ENCODE measurements at places on chromosomes 5 and 9.

GRCh38 chr9:135701959-135702721, at the start of gene KCNT1:
Gene KCNT1, plus strand, starts transcription at chr9:135702185. Its CDS starts 74 bp downstream, at chr9:135702259.
- peak; percentile 56 for DNase-seq

DNA sequence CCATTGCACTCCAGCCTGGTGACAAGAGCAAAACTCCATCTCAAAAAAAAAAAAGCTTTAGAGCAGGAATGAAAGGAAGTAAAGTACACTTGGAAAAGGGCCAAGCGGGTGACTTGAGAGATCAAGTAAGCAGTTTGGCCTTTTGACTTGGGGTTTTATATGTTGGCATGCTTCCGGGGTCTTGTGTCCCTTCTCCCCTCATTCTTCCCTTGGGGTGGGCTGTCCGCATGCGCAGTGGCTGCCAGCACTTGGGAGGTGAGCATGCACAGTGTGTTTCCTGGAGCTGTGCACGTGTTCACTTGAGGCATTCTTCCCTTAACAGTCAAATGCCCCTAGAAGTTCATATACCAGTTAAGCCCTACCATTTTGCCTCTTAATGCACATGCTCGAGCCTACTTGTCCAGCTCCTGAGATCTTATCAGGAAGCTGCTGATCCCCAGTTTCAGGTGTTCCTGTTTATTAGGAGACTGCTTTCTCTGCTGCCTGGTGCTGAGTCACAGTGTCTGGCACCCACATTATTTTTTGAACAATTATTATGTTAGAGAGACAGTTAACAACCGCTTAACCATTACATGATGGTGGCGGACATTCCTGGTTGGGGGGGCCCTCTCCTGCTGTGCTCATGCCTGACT, 32.6 kb upstream of the PRRC2B start:
- DNase-seq = peak; percentile 18

DNA sequence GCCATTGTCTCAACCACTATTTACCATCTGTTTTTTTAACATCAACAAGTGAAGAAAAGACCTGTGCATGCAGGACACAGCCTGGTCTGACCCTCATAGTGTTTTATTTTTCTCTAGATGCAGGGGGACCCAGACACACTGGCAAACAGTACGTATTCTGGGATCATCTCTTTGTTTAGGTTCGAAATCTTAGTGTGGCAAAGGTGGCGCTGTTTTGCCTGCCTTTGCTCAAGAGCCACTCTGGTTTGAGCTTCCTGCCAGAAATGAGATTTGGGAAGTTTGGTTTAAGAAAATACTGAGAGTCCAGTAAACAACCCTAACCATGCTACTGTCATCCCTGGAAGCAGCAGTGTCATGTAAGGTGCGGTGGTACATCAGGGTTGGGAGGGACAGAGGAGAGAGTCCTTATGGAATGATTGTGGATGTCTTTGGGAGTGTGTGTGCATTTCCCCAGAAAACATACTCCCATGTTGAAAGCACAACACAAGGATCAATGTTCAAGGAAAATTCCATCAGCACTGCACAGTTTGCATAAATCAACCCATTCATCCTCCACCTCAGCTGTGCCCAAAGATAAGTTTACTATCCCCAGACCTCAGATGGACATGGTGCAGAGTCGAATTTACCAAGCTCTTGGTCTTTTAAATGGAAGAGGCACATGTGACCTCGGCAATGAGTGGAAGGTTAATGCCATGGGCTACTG, 34.0 kb upstream of the FLT4 start:
- DNase-seq = no peak

DNA sequence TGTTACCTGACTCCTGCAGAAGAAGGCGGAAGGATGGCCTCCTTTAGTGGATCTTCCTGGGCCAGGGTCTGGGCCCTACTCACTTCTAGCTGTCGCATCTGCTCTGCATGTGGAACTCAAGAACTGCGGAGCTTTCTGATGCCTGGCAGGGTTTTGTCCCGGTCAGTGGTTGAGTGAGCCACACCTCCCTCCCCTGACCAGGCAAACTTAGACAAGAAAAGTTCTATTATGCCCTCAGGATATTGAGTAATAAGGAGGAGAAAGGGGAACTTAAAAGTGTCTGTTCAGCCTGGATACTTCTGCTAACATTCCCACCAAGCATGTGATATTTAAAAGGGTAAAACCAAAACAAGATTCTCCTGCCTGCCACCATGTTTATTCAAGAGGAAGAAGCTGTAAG, at the start of gene FYB1:
Gene FYB1, minus strand, starts transcription at position 127 of the 400 bp plus-strand sequence. CDS start 16,603 bp downstream, outside the sequence.
- DNase-seq = no peak

DNA sequence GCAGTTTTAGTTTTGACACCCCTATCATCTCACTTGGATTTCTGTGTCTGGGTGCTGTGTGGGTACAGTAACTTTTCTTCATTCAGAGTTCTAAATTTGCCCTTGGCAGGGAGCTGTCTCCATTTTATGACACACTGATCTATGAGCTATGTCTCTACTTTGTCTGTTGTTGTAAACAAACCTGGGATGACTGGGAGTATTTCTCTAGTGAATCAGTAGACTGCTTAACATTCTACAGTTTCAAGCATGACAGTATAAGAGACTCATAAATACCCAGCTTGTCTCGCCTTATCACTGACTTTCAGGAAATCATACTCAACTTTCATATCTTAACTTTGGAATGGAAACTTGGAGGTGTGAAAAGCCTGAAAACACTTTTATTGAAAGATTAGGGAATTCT, 212.1 kb upstream of the NUDT12 start:
- DNase-seq = no peak

- no peak for DNase-seq
Observed at GRCh38 chr9:76652894-76653293, 111.3 kb upstream of the PCA3 start.

GRCh38 chr9:72362680-72363139, 2.3 kb downstream of the ZFAND5 start:
- peak; percentile 26 for DNase-seq

DNA sequence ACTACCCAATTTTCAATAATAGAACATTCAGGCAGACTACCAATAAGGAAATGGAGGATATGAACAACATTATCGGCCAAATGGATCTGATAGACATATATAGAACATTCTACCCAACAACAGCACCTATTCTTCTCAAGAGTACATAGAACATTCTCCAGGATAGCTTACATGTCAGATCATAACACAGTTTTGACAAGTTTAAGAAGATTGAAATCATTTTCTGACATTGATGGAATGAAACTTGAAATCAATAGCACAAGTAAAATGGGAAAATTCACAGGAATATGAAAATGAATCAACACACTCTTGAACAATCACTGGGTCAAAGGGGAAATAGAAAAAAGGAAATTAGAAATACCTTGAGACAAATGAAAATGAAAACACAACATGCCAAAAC, 94.6 kb upstream of the MEGF10 start:
- DNase-seq = no peak

DNA sequence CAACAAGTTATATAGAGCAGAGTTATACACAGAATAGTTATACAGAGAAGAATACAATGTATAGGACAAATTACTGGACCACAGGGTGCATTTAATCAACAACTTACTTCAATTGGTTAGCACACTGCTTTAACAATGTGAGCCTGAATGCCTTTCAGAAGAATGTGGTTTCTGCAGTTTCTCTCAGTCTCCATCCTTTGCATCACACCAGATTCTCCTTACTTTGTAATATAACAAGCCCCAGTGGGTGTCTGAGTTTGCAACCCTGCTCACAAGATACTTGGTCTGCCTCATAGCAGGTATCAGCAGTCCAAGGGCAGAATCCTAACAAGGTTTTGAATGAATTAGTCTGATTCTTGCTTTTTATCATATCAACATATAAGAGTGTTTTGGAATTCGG, 114.6 kb downstream of the GABRB2 start:
- no peak for DNase-seq

DNA sequence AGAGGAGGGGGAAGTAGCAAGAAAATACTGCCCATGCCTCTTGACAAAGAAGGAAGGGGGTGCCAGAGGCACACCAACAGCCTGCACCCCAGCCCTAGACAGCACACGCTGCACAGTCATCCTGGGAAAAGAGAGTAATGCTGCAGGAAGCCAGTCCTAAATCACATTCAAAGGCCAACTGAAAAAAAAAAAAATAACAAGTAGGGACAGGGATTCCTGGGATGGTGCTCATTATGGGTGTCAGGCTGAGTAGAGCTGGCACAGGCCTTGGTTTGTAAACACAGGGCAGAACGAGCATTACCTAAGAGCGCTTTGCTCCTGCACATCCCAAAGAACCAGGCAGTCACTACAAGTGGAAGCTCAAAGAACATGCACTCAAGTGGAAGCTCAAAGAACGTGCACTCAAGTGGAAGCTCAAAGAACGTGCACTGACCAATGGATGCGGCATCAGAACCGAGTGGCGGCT, 7.8 kb downstream of the RAPGEF1 start:
- no peak for DNase-seq

DNA sequence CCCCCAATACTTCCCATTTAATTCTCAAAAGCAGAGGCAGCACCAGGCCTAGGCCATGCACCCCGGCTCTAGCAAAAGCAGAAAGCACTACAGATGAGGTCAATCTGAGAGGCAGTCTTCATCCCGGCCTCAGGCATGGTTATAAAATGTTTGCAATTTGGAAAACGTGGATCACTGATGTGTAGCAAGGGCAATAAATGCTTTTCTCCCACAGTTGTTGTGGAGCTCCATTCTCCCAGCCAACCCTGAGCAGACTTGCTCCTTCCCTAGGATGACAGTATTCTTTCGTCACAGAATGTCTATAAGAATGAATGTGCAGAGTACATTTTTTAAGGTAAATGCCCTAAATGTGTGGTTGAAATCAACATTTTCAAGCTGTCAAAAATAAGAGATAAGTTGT, 157.3 kb upstream of the DAPK1 start:
- no peak for DNase-seq

GRCh38 chr9:135500071-135500524, 384 bp upstream of the MRPS2 start:
- DNase-seq = no peak

GRCh38 chr5:600886-601541, 11.1 kb upstream of the CEP72 start:
- DNase-seq = no peak

DNA sequence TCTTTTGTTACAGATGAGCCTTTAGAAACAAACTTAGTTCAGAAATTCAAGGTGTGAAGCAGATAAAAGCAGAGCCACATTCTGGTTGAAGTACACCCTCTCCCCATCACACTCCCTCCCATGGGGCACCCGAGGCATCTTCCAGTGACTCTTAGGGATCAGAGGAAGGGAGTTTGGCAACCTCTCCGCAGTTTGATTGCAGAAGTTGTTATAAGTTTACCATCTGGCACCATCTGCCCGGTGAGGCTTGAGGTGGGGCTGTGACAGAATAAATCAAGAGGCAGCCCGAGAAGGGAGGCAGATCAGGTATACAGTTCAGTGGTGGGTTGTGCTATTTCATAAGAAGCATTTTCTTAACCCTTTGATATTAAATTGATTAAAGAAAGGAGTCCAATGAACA, 458.6 kb upstream of the CLINT1 start:
- DNase-seq = no peak

- no peak for DNase-seq
Observed at GRCh38 chr9:33244137-33244784, 4.3 kb downstream of the SPINK4 start.

- no peak for DNase-seq
Observed at GRCh38 chr9:38296807-38297206, 95.7 kb upstream of the ALDH1B1 start.

DNA sequence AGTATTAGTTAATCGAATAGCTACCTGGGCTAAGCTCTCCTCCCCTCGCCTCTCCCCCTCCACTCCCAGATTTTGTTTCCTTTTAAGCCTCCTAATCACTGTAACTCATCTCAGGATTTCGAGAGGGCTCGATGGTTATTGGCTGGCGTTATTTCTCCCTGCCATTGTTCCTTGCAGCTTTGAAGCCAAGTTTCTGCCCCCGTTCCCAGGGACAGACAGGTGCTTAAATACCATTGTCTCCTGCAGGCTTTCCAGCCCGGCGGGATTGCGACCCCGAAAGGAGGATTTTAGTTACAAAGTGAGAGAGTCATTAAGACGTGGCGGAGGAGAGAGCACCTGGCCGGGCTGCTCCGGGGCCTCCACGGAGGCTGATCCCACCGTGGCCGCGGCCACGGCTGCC, 46.2 kb downstream of the ASS1 start:
- no peak for DNase-seq

GRCh38 chr5:154472871-154473580, 5.0 kb downstream of the HAND1 start:
- no peak for DNase-seq

DNA sequence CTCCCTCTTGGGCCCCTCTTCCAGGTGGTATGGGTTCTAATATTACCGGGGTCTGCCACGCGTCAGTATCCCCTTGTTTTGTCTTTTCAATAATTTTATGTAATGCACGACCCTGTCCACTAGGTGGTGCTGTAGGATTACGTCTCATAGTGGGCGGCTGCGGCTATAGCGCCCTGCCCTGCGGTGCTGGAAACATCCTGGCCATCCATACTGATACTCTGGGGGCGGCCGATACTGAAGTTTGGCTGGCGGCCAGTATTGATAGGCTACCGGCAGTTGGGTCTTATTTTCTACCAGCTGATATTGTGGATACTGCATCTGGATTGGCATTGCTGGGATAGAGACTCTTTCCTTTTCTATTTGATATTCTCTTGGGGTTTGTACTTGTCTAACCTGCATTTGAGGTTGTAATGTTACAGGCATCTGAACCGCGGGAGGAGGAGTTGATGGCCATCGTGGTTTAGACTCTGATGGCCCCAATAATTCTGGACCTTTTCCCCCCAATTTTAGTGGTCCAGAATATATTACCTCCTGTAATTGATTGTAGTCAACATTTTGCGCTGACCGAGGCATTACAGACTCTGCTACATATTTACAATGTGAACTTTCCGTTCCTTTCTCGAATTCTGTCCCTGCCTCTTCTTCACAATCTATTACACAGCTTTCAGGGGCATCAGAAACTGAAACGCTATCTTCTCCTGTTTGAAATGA, 3.3 kb upstream of the TMEM141 start:
- peak; percentile 66 for DNase-seq

- DNase-seq = peak; percentile 43
Observed at GRCh38 chr9:96418920-96419690, 935 bp upstream of the ZNF367 start.

- DNase-seq = peak; percentile 51
Observed at GRCh38 chr9:127214421-127215267, 49.9 kb upstream of the GARNL3 start.

Measured in stimulated activated CD4-positive, alpha-beta T cell treated with anti-CD3 and anti-CD28 coated beads, Interleukin-4, amount 100 ng/mL, for 48 hours (primary cell).